Fibroblast of the aortic adventitia (primary cell): ENCODE measurements at places on chromosomes 2 and 18.

GRCh38 chr2:105432044-105432399, 33.2 kb upstream of the FHL2 start:
- DNase-seq, result no peak

DNA sequence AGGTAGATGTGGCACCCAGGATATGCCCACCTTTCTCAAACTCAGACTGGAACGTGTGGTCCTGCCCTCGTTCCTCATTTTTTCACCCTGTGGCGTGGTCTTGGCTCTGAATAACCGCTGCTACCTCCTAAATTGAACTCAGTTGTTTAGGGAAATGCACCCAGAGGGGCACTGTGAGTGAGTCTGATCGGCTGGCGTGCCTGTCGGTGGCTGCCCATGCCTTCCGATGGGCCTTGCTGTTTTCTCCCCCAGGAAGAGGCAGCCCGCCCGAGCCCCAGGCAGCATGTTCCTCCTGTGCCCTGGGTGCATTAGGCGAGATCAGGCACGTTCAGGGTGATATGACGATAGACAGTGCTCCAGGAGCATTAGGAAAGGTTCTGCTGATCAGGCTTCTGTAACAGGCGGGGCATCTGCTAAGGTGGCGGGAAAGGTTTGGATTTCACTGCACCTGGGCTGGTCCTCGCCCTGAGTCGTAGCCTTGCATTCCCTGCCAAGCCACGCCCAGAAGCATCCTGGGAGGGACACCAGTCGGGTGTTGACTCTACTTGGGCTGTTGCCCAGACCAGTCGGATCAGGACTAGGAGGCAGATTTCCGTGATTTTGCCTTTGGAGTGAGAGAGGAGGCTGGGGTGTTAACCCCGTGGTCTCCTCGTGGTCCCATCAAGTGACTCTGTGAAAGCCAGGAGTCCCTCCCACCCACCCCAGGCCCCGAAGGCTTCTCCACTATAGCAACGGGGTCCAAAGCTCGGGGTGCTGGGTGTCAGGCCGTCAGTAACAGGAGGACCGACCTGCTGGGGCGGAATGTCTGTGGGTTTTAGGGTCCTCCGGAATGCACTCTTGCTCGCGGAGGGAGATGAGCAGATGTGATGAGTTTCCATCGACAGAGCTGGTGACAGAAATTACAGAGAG, 75.1 kb downstream of the SH3BP4 start:
- DNase-seq, result peak; percentile 60

GRCh38 chr2:205640716-205641115, 41.6 kb upstream of the NRP2 start:
- no peak for DNase-seq

DNA sequence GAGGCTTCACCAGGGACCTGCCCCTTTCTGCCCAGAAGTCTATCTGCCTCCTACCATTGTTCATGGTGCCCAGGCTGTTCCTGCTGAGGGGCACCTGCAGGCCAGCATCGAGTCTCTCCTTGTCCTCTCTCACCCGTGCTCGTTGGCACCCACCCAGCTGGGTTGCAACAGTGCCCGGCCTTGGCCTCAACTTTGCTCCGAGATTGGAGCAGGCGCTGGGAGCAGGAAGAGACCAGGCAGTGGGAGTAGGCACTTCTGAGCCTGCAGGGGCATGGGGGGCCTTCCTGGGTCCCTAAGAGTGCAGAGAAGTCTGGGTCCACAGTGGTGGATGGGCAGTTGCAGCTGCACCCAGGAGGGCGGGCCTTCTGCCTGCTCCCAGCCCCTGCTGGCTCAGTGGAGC, 75.6 kb downstream of the NCOA1 start:
- no peak for DNase-seq

GRCh38 chr2:173196638-173197037, 121.0 kb downstream of the MAP3K20 start:
- DNase-seq, result no peak

DNA sequence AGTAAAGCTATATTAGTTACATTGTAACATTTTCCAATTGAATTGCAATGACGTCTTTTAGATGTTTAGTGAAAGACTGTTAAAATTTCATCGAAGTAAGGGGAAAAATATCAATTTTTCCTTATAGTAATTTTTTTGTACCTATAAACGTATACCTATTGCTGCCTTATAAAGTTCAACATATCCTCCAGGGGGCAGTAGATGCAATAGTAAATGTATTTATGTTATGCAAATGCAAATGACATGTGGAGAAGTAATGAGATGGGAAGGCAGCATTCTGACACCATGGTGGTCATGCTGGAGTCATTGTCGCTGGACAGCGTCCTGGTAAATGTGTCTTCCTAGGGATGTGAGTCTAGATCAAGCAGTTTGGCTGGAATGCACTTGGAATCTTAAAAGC, 38.7 kb downstream of the MSTN start:
- DNase-seq, result peak; percentile 67

DNA sequence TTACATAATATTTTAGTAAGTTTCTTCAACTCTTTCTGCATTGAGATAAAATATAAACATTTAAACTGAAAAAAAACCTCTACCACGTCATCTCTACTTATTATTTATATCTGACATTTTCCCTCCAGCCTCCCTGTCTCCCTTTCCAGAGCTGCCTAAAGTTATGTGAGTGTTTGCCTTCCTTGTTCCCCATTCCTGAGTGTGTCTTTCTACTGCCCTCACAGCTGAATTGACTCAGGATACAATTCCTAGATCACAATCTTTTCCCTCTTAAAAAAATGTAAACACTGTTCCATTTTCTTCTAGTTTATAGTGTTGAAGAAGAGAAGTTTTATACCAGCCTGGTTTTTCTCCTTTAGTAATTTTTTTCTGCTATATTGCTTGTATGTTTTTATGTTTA, 5.3 kb downstream of the TRPM8 start:
- no peak for DNase-seq

DNA sequence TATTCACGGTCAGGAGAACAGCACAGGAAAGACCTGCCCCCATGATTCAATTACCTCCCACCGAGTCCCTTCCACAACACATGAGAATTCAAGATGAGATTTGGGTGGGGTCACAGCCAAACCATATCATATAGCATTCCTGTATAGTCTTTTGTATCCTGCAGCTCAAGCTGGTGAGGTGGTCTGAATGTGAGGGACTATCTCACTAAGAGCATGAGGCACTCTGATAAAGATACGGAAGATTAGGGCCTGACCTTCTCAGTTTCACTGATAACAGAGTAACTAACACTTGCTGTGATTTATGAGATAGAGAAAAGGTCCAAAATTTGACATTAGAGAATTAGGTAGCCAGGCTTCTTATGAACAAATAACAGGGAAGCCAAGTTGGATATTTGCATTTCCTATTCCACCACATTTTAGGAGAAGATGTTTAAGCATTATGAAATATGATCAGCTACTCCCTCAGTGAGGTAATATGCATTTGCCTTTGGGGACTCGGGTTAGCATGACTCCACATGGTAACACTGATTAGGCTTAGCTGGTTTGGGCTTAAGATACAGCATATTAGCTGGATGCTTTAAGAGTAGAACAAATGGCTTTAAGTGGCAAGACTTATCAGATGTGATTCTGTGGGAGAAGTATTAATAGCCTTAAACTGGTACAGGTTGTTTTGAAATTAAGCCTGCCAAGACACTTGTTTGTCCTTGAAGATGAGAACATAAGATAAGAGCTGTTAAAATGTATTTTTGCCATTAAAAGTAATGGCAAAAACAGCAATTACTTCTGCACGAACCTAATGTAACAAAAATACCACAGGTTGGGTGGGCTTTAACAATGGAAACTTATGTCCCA, 106.9 kb upstream of the MSTN start:
- DNase-seq, result no peak

GRCh38 chr2:45205985-45206384, 196.7 kb upstream of the SIX2 start:
- DNase-seq, result no peak

DNA sequence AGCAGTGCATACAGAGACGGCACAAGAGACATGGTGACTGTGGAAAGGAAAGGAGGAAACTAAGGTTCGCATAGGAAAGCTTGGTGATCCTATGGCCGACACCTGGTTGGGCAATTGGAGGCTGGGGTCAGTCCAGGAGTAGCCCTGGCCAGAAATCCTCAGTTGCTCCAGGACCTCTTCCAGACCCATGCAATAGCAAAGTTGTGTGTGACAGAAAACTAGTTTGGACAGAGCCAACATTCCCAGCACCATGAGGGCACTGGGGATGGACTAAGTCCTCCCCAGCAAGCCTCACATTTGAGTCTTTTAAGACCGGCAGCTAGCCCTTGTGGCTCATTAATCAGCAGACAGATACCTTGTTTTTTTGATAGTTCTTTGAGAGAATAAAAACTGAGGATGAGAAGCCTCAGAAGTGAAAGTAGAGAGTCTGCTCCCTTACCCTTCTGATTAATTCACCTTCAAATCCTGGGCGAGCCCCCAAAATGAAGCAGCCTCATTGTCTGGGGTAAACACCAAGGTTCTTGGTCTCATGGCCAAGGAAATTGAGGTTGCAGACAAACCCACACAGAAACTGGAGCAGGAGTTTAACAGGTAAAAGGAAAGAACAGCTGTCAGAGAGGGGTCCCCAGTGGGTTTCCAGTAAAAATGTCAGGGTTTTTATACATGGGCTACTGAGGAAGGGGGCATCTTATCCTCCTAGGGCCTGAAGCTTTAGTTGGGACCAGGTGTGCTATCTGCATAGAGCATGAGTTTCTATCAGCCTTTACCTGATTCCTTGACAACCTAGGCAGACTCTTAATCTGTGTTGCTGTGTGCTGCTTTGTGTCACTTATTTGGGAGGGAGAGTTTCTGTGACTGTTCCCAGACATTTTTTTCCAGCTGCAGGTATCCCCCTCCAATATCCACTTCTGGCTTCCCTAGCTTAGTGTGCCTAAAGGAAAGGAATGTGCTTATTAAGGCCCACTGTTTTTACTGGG, 39.1 kb downstream of the STK17B start:
- no peak for DNase-seq

DNA sequence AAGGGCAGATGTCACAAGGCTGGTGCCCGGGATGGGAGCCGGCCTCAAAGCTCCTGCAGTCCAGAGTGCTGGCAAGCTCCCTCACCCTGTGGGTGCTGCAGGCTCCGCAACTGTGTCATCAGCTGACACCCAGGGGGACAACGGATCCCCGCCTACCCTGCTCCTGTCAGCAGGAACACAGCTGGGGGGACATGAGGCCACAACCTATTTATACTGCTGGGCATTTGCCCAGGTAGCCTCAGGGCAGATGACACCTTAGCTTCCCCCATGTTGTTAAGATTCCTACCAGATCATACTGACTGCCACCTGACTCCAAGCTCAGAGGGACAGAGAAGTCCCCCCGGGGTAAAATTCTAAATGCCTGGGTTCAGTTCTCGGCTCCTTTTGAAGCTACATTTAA, 1.2 kb downstream of the ANKRD23 start:
- DNase-seq, result no peak

DNA sequence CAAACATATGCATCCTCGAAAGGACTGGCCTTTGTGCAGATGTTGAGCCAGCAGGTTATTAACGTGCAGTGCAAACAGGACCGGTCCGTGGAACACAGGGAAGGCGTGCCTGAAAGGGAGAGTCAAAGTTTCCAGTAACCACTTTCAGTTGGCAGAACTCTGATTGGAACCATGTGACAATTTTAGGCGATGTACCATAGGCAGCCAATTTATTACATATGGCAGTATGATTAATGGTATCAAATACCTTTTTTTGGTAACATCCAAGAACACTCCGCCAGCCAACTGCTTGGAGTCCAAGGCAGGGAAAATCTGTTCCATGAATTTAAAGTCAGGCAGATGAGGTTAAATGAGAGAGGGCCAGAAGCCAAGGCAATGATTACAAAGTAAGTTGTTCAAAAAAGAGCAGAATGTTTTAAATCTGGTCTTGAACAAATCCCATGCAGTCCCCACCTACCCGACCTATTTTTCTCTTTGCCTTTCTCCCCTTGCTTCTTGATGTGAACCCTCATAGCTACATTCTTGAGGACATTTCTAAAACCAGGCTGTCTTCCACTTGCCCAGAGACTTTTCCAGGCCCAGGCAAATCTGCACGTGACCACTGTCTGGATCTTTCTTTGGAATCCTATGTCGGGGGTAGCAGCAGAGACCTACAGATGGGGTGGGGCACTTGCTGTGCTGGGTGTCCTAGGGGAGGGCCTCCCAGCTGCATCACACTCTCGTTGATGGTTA, 351.7 kb downstream of the HRH4 start:
- DNase-seq, result peak; percentile 7

- no peak for DNase-seq
These were observed 163.4 kb downstream of the EHBP1 start for GRCh38 chr2:62868947-62869346.

GRCh38 chr18:24456549-24456948, 3.9 kb upstream of the HRH4 start:
- DNase-seq, result no peak

DNA sequence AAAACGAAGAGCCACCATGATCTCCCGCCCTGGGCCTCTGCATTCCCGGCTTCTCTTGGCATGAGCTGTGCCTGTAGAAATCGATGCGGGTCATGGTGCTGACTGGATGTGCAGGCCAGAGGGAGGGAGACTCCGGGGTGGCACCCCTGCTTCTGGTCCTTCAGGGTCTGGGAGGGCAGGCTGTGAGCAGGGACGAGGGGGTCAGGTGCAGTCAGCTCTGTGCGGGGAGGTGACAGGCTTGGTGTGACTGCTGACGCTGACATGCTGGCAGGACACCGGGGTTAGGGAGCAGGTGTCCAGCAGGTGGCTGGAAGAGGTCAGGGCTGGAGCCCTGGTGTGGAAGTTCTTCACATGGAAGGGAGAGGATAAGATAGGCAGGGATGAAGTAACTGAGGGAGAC, 48.7 kb upstream of the KCNF1 start:
- DNase-seq, result no peak

DNA sequence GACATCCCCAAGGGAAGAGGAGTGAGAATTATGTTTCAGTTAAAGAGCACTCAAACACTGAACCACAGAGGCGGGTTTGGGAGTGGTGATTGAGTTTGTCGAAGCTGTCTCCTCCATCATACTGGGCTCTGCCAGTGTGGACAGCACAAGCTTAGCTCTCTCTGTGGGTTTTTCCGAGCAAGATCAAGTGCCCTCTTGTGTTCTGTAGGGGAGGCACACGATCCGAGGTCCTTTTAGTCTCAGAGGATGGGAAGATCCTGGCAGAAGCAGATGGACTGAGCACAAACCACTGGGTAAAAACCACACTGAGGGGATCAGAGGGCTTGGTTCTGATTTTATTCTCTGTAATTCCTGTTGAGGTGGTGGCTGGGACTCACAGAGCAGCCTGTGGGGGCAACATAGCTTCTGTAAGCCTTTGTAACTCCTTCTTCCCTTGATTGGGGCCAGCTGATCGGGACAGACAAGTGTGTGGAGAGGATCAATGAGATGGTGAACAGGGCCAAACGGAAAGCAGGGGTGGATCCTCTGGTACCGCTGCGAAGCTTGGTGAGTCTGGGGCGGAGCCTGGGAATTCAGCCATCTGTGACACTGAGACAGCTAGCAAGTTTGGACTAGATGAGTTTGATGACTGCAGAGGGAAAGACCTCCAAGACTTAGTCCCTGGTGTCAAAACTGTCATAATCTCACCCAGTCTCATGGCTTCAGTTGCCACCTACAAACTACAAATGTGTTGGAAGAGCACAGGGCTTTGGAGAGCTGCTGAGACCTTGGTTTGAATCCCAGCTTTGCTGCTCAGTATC, 2.0 kb downstream of the NAGK start:
- peak; percentile 56 for DNase-seq

GRCh38 chr2:231386446-231386845, 9.1 kb upstream of the B3GNT7 start:
- peak; percentile 40 for DNase-seq

GRCh38 chr2:9178904-9179571, 27.6 kb upstream of the ASAP2 start:
- peak; percentile 96 for DNase-seq

- no peak for DNase-seq
These were observed 1.6 kb downstream of the NEU4 start for GRCh38 chr2:241810307-241811200.

- DNase-seq, result no peak
These were observed 55.6 kb downstream of the SOWAHC start for GRCh38 chr2:109669731-109670130.
